ENCODE measurements at places on chromosomes 11 and 22.

DNA sequence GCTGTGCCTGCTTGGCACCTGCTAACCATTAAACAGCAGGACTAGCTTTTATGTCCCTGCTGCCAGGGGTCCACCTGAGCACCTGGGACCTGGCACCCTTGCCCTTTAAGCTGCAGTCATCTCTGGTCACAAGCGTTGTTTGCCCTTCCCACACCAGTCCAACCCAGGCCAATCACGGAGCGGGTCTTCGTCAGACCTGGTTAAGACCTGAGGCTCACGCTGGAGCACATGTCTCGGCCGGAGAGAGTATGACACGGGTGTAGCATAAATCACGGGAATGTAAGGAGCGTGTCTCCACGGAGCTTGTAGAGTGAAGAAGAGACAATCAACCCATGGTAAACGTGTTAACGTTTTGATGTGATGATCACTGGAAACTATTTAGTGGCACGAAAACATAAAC, 847.3 kb downstream of the BRD1 start:
- H3K27ac ChIP-seq = no peak overlapping the region
- H3K36me3 ChIP-seq = no peaks in the 10 kb centered on the region
- no peaks in the 10 kb centered on the region for H3K4me1 ChIP-seq
- DNase-seq = no peak
- peaks cover 35% of the 10 kb centered on the region for H3K27me3 ChIP-seq

GRCh38 chr11:96132437-96132836, 208.5 kb upstream of the MTMR2 start:
- no peak for DNase-seq
- H3K27ac ChIP-seq = no peak overlapping the region
- H3K36me3 ChIP-seq = no peaks in the 10 kb centered on the region
- no peaks in the 10 kb centered on the region for H3K27me3 ChIP-seq

DNA sequence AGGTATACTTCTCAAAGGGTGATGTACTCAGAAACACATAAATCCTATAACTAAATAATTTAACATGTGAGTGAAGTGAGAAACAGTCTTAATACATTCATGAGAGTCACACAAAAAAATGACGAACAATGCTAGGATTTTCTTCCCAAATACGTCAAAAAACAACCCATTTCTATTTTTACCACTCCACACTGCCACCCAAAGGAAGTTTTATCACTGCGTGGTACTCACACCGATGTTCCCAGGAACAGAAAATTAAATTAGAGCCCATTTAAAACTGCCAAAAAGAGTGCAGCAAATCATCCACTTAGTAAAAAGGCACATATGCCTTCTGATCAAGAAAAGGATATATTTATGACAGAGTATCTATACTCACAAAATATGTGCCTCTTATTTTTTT, 710.9 kb upstream of the FAT3 start:
- H3K36me3 ChIP-seq = no peaks in the 10 kb centered on the region
- H3K27me3 ChIP-seq = no peaks in the 10 kb centered on the region
- H3K27ac ChIP-seq = peak overlapping the region; percentile 71
- DNase-seq = no peak
- H3K4me1 ChIP-seq = peaks cover 1% of the 10 kb centered on the region

GRCh38 chr22:48240148-48240934, 1477.9 kb downstream of the TBC1D22A start:
- H3K27me3 ChIP-seq = peaks cover 64% of the 10 kb centered on the region
- H3K4me3 ChIP-seq = no peak overlapping the region
- no peak for DNase-seq
- H3K27ac ChIP-seq = no peak overlapping the region

- DNase-seq = no peak
- no peaks in the 10 kb centered on the region for H3K36me3 ChIP-seq
- H3K4me3 ChIP-seq = no peak overlapping the region
- no peak overlapping the region for H3K27ac ChIP-seq
- no peaks in the 10 kb centered on the region for H3K27me3 ChIP-seq
Measured at GRCh38 chr11:28346209-28346608, 238.0 kb downstream of the METTL15 start.

- H3K4me3 ChIP-seq = no peak overlapping the region
- no peaks in the 10 kb centered on the region for H3K27me3 ChIP-seq
Measured at GRCh38 chr11:1259561-1259960, 36.7 kb downstream of the MUC5B start.
